ENCODE measurements at places on chromosomes 13 and 19.
A peak's percentile ranks its signal among the peaks of the same experiment; 100 is the strongest.

DNA sequence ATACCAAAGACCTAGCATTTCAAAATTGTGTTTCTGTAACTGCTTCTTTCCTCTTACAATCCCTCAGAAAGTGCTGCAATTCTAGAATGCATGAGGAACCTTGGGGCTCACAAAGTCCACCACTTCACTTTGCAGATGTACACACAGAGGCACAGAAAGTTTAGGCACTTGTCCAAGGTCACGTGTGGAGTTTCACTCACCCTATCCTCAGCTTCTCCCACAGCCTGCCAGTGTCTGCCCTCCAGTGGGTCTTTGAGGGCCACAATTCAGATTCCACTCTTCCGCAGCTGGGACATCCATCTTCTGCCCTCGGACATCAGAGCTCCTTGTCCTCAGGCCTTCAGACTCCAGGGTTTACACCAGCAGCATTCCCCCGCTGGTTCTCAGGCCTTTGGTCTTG, 210.5 kb upstream of the SERP2 start:
- H3K4me3 ChIP-seq = no peak overlapping the region
- no peak for DNase-seq
- H3K4me1 ChIP-seq = peaks cover 44% of the 10 kb centered on the region
- H3K27me3 ChIP-seq = peaks cover 6% of the 10 kb centered on the region

DNA sequence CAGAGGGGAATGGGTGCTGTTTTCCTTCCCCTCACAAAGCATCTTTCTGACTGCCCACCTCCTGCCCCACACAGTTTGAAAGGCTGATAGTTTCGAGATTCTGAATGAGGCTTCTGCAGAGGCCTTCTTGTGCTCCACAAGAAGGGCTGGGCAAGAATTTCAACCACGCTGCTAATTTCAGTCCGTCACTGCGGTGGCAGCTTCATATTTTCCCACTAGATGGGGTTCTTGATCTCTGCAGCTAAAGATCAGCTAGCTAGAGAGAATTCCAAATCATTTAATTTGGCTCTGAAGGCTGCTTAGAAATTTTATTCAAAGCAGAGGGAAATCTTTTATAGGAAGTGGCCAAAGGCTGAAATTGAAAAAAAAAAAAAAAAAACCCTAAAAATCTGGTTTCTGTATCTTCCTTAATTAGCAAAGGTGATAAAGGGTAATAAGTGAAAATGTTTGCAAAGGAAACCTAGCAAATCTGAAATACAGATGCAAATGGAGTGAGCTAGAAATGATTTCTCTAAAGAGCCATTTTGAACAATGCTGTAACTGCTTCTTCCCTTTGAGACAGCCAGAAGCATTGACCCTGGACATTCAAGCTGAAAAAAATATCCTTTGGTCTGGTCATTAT, 38.0 kb upstream of the C13orf42 start:
- peak; percentile 42 for DNase-seq
- H3K36me3 ChIP-seq = no peaks in the 10 kb centered on the region
- H3K27ac ChIP-seq = no peak overlapping the region
- H3K4me1 ChIP-seq = peaks cover 15% of the 10 kb centered on the region
- H3K27me3 ChIP-seq = peaks cover 13% of the 10 kb centered on the region

DNA sequence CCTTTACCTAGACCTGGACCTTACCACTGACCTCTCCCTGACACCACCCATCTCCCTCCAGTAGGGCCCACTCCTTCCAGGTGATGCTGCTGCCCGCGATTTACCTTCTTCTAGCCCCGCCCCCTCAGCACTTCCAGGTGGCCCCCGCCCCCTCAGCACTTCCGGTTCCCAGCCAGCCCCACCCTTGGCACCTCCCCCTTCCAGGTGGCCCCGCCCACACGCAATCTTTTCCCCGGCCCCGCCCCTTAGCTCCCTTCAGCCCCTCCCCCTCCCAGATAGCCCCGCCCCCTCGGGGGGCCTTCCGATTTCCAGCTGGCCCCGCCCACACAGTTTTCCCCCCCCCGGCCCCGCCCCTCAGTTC, 586 bp downstream of the LIG1 start:
- DNase-seq = peak; percentile 90
- peak overlapping the region; percentile 90 for H3K4me3 ChIP-seq

GRCh38 chr19:27652281-27652680, 1560.7 kb downstream of the UQCRFS1 start:
- peaks cover 4% of the 10 kb centered on the region for H3K36me3 ChIP-seq
- no peaks in the 10 kb centered on the region for H3K4me1 ChIP-seq
- no peak for DNase-seq

GRCh38 chr13:82713687-82714405, 1168.4 kb downstream of the SLITRK1 start:
- DNase-seq = no peak
- H3K4me1 ChIP-seq = no peaks in the 10 kb centered on the region
- H3K27me3 ChIP-seq = no peaks in the 10 kb centered on the region
- no peak overlapping the region for H3K27ac ChIP-seq

DNA sequence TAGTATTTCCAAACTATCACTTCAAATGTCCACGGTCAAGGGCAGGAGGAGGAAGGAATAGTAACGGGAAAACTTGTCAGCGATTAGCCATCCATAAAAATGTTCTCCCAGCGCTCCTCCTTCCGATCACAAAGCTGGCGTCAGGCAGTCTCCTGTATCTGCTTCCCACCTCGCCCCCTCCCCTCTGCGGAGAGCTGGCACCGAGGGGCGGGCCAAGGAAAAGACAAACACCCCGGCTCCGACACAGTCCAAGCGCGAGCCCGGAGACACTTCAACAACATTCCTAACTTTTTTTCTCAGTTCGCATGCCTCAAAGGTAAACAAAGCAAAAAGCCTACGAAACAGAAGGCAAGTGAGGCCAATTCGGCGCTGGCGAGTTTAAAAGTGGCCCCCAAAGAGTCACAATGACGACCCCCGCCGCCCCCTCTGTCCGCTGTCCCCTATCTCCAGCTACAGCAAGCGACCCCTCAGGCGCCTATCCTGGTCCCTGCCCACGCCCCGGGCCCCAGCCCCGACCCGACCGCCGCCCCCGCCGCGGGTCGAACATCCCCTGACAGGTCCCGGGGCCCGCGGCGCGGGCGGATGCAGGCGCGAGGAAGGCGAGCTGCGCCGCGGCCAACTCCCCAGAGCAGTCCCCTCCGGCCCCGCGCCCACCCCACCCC, 736 bp downstream of the SMAD9 start:
- DNase-seq = peak; percentile 74
- H3K4me3 ChIP-seq = peak overlapping the region; percentile 93
- peak overlapping the region; percentile 91 for H3K27ac ChIP-seq
- peaks cover 48% of the 10 kb centered on the region for H3K4me1 ChIP-seq

DNA sequence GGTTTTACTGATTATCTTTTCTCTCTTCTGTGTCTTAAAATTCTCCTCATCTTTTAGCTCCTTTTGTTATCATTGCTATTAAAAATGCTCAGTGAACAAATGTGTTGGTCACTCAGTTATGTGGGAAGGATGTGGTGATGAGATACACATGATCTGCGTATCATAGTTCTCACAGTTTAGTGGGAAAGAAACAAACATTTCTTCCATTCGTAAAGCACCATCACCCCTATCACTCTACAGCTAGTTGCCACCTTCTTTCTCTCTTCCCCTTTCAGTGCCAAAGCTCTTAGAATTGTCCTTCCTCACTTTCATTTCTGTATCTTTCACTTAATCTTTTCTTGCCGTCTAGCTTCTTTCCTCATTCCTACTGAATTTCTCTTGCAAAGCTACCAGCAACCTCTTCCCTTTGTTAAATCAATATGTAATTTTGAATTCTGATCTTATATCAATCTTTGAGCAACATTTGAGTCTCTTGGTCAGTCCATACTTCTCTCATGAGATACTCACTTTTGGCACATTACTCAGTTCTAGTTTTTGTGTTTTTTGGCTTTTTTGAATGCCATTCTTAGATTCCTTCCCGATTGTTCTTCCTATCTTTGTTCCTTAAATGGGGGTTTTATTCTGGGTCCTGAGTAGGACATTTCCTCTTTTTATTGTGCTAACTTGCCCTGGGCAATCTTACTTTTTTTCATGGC, 122.3 kb downstream of the PCCA start:
- no peak overlapping the region for H3K4me3 ChIP-seq
- peaks cover 65% of the 10 kb centered on the region for H3K36me3 ChIP-seq
- H3K27ac ChIP-seq = no peak overlapping the region
- H3K27me3 ChIP-seq = no peaks in the 10 kb centered on the region
- DNase-seq = no peak
- no peaks in the 10 kb centered on the region for H3K4me1 ChIP-seq

- H3K27me3 ChIP-seq = peaks cover 26% of the 10 kb centered on the region
- H3K27ac ChIP-seq = no peak overlapping the region
- DNase-seq = no peak
- peaks cover 13% of the 10 kb centered on the region for H3K4me1 ChIP-seq
- no peaks in the 10 kb centered on the region for H3K36me3 ChIP-seq
Measured at GRCh38 chr13:25132751-25133390, 36.9 kb downstream of the PABPC3 start.

DNA sequence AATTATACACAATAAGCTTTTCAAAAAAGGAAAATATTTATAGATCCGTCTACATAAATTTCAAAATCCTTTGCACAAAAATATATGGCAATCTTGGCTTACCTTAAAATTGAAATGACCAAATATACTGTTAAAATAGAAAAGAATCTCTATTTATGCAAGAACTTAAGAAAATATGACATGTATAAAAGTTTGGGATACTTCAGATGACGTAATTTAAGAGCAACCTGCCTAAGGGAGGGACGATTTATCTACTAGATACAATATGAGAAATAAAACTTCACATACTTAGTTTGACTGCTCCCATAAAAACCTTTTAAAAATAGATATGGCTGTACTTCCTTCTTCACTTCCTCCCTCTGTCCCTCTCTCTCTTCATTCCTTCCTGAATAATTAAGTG, 587.3 kb upstream of the SPRY2 start:
- H3K27me3 ChIP-seq = no peaks in the 10 kb centered on the region
- no peak overlapping the region for H3K27ac ChIP-seq
- no peaks in the 10 kb centered on the region for H3K36me3 ChIP-seq
- DNase-seq = no peak

DNA sequence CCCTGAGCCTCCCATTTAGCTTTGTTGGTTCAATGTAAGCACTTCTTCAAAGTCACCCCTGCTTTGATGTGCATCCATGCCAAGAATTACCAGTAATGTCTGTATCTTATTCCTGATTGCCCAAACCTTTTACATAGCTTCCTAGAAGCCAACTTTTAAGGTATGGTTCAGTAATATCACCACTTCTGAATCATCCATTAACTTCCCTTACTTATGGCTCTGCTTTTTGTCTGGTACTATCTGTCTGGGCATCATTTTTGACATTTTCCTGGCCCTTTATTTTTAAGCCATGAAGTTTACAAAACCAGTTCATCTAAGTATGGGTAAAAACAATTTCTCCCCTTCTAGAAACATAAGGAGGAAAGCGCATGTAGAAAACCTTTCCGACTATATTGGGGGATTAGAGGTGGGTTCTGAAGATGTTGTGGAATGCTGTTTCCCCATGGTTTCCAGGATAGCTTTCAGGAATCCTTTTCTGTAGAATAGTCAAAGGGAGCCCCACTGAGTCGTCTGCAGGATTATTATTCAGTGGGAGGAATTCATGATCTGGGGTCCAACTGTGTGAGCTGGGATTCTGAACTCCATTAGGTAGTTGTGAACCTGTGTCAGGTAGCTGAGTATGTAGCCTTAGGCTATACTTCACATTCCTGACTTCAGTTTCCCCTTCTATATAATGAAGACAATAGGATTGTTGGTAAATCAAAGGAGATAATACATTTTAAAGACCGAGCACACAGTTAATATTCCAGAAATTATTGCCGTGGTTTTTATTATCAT, 163.8 kb downstream of the SUCLA2 start:
- H3K27ac ChIP-seq = no peak overlapping the region
- H3K36me3 ChIP-seq = no peaks in the 10 kb centered on the region
- no peak for DNase-seq
- H3K4me3 ChIP-seq = no peak overlapping the region
- H3K27me3 ChIP-seq = peaks cover 5% of the 10 kb centered on the region
- no peaks in the 10 kb centered on the region for H3K4me1 ChIP-seq

DNA sequence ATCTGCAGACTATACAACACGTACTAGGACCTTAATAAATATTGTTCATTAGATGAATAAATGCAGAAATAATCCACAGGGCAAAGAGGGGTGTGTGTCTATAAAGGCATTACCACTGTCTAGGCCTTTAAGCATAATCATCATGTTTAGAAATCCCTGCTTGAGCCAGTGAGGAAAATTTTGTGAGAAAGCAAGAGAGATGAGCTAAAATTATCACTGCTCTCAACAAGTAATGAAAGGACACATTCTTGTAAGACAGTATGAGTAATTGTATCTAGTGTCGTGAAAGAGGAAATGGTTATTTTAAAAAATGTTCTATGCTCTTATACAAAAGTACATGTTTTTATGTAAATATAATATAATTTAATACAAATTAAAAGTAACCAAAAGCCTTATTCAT, 1699.4 kb downstream of the PCDH9 start:
- DNase-seq = no peak
- H3K27me3 ChIP-seq = no peaks in the 10 kb centered on the region
- no peak overlapping the region for H3K27ac ChIP-seq
- H3K4me3 ChIP-seq = no peak overlapping the region
